NCI-H2081 (cell line): ENCODE measurements at places on chromosomes 6 and 20.

GRCh38 chr6:90226257-90226656 lies 70.4 kb downstream of the BACH2 start:
- no peak for DNase-seq

DNA sequence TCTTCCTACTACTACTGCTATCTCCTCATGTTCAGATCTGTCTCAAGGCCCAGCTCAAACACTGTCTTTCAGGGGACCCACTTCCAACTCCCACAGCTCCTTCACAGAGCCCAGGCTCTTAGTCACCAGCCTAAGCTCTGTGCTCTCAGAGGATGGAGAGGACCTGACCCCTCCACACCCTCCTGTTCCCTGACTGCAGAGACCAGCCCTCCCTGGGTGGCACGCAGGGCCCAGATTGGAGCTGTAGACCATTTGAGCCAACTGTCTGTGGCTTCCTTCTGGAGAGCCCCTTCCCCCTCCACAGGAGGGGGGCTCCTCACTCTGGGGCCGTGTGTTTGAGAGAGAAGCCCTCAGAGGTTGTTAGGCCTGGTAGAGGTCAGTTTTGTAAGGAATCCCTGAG lies 9.8 kb downstream of the SNPH start:
- no peak for DNase-seq

- no peak for DNase-seq
These were observed 204.2 kb downstream of the TBC1D7 start for GRCh38 chr6:13124131-13124530.

- DNase-seq, result no peak
These were observed 52.7 kb downstream of the ADGB start for GRCh38 chr6:146651482-146651863.

GRCh38 chr20:49587111-49587570 lies 19.2 kb upstream of the PTGIS start:
- no peak for DNase-seq

GRCh38 chr6:5813625-5814027 lies 193.1 kb downstream of the NRN1 start:
- no peak for DNase-seq

- DNase-seq, result no peak
These were observed 44.1 kb upstream of the GCM1 start for GRCh38 chr6:53192682-53193188.

DNA sequence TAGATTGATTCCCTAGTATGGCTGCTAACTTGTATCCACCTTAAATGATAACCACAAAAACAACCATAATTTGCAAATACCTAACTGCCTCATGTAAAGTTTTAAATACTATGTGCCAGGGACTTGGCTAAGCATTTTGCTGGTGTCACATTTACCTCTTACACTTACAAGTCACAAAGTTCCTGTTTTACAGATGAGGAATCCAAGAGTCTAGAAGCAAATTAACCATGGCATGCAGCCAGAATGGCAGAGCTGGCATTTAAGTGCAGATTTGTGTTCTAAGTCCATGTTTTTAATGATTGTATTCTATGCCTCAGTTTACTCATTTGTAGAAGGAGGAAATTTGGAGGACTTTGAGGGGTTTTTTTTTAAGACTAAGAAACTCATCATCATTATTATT lies 696.7 kb downstream of the PTPRT start:
- DNase-seq, result no peak

- peak; percentile 28 for DNase-seq
These were observed 54.3 kb upstream of the GMPR start for GRCh38 chr6:16184129-16184528.

GRCh38 chr6:139330826-139331500 lies 39.2 kb upstream of the TXLNB start:
- DNase-seq, result no peak

- DNase-seq, result no peak
These were observed 111.0 kb downstream of the TCP11 start for GRCh38 chr6:35030099-35030498.

- DNase-seq, result no peak
These were observed 14.1 kb upstream of the CPNE5 start for GRCh38 chr6:36853325-36853724.

GRCh38 chr6:147204060-147204785 lies at the start of gene STXBP5:
STXBP5 (plus strand) TSS chr6:147204417; CDS start chr6:147204533, 116 bp downstream.
- DNase-seq, result no peak

- DNase-seq, result no peak
These were observed 205.7 kb downstream of the DOK5 start for GRCh38 chr20:54680872-54681619.

DNA sequence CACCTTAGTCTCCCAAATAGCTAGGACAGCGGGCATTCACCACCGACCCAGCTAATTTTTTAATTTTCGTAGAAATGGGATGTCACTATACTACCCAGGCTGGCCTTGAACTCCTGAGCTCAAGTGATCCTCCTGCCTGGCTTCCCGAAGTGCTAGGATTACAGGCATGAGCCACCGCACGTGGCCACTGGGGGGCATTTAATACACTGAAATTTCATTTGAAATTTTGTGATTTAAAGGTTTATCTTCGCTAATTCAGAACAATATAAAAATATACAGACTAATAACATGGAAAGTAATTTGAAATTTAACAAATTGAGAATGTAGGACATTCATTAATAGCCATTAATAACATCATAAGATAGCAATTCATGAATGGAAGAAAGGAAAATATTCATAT lies 20.5 kb upstream of the TBC1D32 start:
- no peak for DNase-seq

DNA sequence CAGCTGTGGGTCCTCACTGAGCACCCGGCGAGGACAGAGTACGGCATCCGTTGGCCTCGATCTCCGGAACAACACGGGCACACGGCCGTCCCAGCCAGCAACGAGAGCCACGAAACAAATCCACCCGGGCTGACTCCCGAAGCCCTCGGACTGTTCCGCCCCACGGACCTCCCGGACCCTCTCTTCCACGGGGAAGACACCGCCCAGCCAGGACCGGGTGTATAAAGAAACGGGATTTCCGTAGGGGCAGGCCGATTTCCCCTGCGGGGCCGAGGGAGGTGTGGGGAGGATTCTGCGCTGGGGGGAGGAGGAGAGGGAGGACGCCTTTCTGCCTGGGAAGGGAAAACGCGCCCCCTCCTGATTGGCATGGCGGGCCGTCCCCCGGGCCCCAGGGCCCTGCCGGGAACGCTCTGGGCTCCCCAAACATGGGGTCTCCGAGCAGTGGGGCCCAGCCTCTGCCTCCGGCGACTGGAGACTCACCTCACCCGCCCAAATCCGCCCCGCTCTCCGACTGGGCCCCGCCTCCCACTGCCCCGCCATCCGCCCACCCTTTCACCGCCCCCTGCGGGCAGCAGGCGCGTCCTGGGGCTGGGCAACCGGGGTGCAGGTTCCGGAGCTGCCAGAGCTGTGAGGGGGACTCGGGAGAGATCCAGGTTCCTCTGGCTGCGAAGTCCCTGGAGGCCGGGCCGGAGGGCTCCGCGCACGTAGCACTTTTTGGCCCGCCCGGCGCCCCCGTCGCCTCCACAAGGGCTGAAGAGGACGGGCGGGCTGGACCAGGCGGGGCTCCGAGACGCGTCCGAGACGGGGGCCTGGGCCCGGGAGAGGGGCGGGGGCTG lies 679 bp upstream of the PPDPF start:
- DNase-seq, result peak; percentile 27

DNA sequence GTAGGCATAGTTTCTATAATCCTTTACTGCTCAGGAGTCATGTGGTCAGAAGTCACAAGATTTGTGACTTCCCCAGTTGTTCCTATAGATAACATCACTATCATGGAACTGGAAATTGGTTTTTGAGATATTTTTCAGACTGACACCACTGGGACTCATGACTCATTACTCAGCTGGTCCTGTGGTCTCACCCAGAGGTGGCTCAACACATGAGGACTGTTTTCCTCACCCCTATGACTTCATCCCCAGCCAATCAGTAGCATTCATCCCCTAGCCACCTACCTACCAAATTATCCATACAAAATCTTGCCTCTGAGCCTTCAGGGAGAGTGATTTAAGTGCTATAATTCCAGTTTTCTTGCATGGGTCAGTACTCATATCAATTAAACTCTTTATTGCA lies 1217.7 kb downstream of the EPHA7 start:
- DNase-seq, result no peak

GRCh38 chr20:25739615-25740320 lies 43.1 kb upstream of the ZNF337 start:
- no peak for DNase-seq

DNA sequence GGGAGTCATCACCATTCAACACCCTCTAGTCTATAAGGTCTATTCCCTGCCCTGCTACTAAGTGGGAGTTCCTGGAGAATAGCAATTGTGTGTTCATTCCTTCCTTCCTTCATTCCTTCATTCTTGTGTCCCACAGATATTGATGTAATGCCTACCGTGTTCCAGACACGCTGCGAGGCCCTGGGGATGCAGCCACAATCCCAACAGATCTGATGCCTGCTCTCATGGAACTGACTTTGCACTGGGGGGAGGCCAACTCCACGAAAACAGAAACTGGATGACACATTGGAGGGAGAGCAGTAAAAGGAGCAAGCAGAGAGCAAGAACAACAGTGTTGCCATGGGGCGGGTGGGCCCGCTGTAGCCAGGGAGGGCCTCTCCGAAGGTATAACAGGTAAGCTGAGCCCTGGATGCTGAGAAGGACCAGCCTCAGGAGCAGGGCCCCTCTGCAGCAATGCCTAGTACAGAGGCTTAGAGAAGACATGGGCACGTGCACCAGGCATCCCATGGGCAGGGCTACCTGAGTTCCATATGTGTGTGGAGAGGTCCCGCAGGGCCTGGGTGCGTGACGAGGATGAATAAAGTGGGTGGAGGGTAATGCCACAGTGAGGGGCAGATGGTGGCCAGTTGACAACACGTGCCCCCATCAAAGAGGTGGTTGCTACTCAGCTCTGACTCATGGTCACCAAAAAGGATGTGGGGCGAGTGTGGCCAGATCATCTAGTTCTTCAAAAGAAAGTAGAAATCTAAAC lies 173.9 kb downstream of the NFATC2 start:
- DNase-seq, result no peak

DNA sequence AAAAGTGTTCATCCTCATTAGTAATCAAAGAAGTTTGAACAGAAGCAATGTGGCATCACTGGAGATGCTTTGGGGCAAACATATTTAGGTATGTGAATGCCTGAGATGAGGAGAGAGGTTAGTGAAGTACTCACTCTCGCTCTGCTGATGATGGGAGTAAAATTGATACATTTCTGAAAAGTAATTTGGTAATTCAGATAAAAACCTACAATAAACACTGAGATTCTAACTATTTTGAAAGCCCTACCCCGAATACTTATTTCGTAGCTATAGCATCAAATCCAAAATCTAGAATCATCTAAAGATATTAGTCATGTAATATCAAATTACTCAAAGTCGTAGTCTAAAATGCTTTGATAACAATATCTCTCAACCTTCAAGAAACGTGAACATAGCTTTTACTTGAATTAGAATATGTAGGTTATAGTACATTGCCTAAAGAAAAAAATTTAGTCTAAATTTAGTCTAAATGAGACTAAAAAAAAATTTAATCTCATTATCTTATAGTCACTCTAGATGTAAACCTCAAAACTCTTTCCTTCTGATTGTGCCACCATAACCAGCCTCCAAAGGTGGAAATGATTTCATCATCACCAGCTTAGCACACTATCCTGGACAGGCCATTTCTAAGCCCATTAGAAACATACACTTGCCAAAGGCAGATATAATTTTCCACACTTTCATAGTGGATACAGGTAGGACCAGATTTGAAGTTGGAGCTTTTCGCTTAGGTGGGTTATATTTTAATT lies 232.5 kb upstream of the TAB2 start:
- no peak for DNase-seq

DNA sequence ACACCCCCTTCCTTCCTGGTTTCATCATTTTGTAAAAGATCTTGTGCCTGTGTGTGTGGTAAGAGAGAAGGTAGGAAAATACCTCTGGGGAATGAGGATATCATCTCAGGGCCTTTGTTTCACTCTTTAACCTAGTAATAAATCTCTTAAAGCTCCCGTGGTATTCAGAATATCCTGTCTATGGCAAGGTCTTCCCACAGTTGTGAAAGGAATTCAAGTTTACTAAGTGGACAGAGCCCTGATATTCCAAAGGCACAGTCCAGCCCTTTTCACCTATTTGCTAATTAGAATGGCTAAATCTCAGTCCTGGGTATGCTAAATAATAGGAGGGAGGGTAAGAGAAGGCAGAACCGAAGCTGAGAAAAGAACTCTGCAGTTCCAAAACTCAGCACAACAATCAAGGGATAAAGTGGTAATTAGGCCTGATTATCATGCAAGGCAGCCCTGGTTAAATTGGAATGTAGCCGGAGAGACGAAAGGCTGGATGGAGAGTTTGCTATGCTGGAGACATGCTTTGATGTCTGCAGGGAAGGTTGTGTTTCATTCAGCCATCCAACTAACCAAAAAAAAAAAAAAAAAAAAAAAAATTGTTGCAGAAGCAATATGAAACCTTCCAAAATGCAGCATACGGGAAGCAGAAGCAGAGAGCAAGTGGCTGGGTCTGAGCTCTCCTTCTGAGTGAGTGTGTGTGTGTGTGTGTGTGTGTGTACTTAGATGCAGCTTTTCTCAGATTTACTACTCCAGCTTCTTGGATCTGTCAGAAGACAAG lies 28.5 kb upstream of the PIM1 start:
- DNase-seq, result no peak

DNA sequence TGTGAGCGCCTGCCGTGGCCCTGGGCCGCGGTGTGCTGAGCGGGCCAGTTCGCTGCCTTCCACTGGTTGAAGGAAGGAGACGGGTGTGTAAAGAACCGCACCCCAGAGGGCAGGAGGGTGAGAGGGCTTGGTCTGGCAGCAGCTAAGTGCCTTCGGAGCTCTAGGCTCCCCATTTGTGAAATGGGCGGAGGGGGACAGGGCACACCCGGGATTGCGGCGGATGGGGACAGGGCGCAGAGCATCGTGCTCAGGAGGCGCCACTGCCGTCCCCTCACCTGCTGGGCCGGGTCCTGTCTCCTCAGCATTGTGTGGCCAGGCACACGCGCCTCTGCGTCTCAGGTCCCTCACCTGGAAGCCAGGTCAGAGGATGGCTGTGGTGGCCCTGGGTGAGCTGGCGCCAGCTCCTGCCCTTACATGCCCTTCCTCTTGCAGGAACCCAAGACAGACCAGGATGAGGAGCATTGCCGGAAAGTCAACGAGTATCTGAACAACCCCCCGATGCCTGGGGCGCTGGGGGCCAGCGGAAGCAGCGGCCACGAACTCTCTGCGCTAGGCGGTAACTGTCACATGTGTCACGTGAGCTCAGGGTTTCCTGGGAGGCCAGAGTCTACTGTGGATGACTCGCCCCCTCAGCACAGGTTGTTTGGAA lies 3.1 kb downstream of the ADRM1 start:
- no peak for DNase-seq

DNA sequence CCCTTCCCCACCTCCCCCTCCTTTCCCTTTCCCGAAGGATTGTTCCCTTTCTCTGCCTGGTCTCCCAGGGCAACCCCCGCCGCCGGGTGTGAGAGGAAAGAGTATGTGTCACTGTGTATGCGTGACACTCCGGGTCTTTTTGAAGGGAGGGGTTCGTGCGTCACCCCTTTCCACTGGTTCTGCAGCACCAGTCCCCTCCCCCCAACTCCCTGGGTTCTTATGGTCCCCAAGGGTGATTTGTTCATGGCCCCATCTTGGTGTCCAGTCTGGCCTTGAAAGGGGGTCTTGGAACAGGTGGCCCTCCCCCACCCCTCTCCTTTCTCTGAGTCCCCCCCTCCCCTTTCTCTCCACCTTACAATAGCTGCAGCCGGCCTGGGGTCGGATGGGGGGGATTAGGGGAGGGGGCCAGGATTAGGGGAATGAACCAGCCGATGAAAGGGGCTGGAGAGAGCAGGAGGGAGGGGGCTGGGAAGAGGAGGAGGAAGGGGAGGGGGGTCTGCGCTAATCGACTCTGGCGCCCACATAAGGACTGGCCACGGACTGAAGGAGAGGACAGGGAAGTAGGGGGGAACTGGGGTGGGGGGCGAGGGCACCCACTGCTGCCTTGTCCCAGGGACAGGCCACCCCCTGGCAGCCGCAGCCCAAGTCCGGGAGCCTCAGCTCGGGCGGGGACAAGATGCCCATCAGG lies 1.3 kb upstream of the RING1 start:
- DNase-seq, result no peak
